ENCODE measurements at places on chromosomes 16 and 17.

DNA sequence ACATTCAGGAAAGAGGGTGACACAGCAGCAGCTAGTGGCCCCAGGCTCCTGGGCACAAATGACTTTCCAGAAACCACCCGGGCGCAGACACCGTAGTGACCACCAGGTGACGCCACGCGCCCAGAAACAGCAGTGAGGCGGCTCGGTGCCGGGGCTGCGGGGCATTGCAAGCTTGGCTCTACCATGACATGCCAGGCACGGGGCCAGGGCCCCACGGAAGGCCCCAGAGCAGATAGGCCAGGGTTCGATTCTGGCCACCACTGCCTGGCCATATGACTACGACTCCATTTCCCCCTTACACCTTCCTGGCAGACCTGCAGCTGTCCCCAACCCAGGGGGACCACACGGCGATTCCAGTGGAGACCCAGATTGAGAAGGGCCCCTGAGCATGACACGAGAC is 6.7 kb downstream of the RHBDF1 start:
- DNase-seq: peak; percentile 80

DNA sequence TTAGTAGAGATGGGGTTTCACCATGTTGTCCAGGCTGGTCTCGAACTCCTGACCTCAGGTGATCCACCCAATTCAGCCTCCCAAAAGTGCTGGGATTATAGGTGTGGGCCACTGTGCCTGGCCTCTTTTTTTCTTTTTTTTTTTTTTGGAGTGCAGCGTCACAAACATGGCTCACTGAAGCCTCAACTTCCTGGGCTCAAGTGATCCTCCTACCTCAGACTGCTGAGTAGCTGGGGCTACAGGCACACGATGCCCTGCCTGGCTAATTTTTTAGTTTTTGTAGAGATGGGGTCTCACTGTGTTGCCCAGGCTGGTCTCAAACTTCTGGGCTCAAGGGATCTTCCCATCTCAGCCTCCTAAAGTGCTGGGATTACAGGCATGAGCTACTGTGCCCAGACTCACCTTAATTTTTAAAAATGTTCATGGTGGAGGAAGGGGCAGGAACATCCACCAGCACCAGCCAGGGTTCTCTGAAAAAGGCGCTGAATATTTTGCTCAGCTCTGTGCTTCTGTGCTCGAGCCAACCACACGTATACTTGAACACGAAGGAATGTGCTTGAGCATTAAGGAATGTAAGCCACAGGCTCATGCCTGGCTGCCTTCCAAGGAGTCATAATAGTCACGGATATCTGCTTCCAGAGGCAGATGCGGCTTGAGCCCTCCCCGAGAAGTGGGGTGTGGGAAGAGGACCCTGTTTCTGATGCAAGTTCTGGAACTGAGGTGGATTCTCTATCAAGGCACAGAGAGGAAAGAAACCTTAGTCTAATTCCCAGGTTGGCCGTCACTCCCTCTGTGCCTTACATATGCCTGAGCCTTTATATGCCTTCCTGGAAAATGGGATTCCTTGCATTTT is 65.5 kb upstream of the CREBBP start:
- peak; percentile 85 for DNase-seq

DNA sequence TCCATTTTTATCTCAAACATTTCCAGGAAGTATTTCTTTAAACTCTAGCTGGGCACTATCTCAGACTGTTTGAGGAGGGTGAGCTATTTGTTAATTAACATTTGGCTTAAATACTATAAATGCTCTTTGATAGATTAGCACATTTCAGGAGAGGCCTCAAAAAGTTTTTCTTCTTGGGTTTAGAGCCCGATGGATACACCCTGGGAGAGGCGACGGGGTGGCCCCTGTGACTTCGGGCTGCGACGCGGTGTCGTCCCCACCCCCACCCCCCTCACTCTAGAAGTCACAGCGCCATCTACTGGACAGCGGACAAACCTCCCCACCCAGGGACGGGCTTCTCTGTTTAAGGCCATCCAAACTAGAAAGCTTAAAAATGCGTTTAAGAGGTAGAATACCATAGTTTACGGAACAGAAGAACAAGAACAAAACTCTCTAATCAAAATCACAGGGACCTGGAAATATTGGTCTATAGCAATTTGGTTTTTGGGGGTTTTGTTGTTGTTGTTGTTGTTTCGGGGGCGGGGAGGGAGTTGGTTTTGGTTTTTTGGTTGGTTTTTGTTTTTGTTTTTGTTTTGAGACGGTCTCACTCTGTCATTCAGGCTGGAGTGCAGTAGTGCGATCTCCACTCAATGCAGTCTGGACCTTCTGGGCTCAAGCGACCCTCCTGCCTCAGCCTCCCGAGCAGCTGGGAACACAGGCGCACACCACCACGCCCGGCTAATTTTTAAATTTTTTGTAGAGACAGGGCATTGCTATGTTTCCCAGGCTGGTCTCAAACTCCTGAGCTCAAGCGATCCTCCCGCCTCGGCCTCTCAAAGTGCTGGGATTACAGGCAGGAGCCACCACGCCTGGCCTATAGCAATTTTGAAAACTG is 254.4 kb downstream of the C16orf95 start:
- DNase-seq: peak; percentile 79

DNA sequence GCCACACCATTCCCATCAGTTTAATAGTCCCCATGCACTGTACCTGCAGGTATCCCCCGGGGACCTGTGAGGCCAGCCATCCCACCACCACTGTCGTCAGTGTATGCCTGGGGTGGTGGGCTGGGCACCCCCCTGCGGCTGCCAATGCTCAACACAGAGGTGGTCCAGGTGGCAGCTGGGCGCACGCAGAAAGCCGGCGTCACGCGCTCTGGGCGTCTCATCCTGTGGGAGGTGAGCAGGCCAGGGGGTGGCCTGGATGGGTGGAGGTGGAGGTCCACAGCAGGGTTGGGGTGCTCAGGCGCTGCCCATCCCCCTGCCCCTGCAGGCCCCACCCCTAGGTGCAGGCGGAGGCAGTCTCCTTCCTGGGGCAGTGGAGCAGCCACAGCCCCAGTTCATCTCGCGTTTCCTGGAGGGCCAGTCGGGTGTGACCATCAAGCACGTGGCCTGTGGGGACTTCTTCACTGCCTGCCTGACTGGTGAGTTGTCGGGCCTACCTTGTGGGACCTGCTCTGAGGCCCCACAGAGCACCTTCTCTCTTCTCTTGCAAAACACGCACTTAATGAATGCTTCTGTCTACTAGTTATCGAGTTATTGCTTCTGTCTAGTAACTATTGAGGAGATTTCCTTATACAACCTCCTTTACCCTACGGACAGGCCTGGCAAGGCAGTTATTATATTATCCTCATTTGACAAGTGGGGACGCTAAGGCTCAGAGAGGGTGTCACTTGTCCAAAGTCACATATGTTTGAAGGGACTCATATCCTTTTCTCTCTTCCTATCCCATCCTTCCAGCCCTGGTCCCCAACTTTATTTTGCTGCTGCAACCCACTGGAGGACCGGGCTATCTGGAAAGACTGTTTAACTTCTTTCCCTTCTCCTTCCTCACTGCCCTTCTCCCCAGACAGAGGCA is 5.8 kb upstream of the TRAF4 start:
- peak; percentile 20 for DNase-seq

DNA sequence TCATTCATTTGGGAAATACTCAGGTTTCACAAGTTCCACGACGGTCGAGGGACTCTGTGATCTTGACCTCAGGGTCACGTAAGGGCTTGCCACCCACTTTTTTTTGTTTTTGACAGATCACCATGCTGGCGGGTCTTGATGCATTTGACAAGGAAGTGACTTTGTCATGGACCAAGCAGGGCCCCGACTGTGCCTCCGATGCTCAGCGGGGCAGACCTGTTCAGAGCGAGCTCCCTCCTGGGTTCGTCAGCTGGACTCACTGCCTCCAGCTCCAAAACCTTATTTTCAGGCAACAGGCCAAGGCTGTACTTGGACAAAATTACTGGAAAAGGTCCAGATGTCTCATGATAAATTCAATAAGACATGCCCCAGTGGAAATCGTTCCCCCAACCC is 9.0 kb upstream of the CLEC18A start:
- DNase-seq: no peak

GRCh38 chr16:86002178-86002900 is 103.4 kb downstream of the IRF8 start:
- no peak for DNase-seq

DNA sequence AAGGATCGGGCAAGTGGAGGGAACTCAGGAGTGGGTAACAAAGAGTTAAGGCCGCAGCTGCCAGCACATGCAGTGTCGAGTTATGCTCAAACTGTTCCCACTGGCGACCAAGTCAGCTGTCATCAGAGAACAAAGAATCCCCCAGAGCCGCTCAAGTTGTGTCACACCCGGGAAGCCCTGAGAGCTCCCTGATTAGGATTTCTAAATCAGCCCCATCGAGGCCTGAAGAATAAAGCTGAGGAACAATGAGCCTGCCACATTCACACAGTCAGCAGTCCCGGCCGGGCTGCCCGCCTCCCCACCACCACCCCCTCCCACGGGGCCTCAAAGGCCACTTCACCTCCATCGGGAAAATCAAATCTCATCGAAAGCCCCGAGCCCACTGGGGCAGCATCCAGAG is 84.5 kb downstream of the SOX9 start:
- no peak for DNase-seq

DNA sequence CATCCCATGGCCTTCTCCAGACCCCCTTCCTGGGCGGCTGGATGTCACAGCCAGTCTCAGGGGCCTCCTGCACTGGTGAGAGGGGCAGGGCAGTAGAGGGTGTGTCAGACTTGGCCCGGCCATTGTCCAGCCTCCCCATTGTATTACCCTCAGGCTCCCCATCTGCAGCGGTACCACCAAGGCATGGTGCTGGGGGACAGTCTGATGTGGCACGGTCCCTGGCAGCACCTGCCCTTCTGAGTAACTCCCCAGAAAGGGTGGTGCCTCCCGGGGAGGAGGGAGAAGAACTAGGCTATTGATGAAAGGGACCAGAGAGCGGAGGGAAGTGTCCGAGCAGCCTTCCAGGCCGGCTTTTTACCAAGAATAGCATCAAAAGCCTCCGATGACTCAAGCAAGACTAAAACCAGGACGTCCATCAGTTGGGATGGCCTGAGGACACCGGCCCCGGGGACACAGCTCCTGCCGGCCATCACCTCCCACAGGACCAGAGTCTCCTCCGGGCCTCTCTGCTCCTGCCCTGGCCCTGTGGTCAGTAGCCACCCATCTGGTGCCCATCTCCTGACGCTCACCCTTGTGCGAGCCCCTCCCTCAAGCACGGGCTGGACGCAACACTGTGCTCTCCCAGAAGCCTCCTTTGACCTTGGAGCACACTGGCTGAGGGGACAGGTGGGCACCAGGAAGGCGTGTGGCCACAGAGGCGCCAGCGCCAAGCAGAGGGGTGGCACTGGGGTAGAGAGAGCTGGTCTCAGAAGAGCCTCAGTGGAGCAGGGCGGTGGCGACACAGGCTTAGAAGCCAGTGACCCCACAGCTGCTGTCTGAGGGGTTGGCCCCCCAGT is 5.8 kb upstream of the CPNE7 start:
- DNase-seq: no peak

DNA sequence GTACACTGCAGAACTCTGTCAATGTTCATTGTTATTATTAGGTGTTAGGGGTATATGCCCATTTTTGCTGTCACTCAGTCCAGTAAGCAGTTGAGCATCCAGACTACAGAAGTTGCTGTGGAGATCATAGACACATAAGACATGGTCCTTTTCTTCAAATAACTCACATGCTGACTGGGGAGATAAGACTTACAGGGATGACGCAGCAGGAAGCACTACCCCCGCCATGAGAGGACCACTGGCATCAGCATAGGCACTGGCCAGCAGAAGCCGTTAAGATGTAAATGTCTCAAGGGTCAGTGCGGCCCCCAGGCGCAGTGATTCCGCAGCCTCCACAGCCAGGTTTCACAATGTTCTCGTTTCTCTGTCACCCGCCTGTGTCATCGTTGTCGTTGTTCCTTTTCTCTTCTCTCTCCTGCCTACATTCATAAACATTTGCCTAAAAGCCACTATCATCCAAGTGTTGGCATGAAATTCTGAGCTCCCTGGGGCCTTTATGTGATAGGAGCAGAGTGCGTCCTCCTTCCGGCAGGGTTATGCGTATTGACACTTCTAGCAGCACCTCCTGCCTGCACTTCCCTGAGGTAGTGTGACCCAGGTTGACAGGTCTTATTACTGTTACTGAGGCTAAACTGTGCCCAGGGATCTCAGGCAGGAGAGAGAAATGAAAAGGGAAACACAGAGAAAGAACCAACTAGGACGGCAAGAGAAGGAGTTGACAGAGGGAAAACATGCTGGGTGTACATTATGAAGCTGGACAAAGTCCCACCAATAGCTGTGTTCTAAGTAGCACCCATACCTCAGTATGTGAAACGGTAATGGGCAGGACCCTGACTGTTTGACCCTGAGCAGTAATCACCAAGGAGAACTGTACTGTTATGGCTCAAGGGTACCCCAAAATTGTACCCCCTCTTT is 17.9 kb downstream of the TANGO6 start:
- DNase-seq: no peak

DNA sequence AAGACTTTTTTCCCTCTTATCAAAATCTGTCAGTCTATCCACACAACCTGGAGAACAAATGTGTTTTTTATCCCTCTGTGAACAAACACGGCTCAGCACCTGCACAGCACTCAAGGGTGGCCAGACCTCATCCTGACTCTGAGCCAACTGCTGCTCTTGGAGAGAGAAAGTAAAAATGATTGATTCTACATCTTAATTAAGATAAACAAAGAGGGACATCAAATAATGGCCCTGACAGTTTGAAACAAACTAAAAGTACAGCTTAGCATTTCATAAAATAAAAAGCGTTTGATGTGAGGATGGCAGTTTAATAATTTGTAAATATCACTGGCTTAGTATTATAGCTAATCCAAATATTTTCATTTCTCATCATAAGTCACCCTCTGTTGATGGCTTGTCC is 106.2 kb downstream of the SNX11 start:
- DNase-seq: no peak

DNA sequence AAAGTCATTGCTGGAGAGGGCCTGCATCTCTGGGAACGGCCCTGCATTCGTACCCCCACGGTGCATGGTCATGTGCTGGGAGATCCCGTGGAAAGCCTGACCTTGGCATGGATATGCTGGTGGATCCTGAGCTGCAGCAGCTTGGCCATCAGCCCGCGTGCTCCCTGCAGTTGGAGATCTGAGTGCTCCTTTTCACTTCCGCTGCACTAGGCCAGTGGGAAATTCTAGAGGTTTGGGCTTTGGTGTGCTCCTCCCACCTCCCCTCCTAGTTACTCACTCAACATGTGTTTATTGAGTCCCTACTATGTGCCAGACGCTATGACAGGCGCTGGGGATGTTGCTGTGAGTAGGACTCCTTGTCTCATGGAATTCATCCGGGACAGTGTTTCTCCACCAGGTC is 91.1 kb downstream of the RGS9 start:
- no peak for DNase-seq

DNA sequence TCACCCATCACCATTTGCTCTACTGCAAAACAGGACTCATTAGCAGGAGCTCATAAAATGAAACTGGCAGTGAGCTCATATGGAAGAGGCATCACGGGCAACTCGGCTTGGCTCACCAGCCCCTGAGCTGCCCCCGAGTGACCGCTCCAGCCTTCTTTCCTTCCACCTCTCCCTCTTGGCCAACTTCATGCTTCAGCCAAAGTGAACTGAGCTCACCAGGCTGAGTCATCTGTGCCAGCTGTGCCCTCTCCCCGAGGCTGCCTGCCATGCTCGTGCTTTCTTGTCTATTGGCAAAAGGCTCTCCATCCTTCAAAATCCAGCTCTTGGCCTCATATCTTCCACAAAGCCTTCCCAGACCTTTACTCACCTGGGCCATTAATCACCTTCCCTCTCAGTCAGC is 391.4 kb downstream of the WWOX start:
- DNase-seq: no peak
